ENCODE measurements at places on chromosomes 4 and X.

DNA sequence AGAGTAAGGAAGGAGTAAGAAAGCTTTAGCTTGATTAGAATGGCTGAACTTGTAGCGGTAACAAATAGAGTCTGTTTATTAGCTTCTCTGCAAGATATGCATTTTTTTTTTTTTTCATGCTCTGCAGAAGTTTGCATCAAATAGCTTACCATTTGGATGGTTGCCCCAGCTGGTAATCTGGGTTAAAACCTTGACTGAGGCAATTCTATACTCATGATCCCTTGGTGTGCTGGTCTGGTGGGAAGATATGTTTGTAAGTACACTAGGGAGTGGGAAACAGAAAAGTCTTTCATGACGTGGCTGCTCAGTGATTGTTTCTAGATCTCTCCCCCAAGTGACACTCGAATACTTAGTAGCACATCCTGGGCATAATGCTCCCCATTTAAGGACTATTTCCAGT is 32.1 kb downstream of the SEPTIN11 start:
- DNase-seq: no peak

DNA sequence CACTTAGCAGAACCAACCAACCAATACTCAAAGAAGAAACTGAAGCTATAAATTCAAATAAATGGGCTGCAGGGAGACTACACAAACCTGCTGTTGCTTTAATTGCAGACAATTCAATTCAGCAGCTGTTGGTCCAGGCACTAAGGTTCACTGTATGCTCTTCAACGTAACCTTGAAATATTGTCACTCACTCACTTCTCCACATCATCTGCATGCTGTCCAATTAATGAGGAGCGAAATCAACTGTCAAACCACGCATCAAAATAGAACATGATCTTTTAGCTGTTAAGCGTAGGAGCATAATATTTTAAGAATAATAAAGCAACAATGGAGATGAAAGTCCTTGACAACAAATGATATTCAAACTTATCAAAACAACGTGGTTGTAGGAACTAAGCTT is 17.0 kb downstream of the ENOX2 start:
- no peak for DNase-seq

- no peak for DNase-seq
Observed at GRCh38 chr4:133887723-133888122, 313.9 kb downstream of the PABPC4L start.

GRCh38 chr4:137514406-137515111 is 17.7 kb downstream of the PCDH18 start:
- no peak for DNase-seq

- DNase-seq: no peak
Observed at GRCh38 chrX:69995362-69996112, 54.2 kb downstream of the AWAT2 start.

GRCh38 chrX:789096-789495 is 158.5 kb downstream of the SHOX start:
- no peak for DNase-seq

- DNase-seq: peak; percentile 52
Observed at GRCh38 chrX:118603981-118604380, 108.4 kb downstream of the DOCK11 start.

DNA sequence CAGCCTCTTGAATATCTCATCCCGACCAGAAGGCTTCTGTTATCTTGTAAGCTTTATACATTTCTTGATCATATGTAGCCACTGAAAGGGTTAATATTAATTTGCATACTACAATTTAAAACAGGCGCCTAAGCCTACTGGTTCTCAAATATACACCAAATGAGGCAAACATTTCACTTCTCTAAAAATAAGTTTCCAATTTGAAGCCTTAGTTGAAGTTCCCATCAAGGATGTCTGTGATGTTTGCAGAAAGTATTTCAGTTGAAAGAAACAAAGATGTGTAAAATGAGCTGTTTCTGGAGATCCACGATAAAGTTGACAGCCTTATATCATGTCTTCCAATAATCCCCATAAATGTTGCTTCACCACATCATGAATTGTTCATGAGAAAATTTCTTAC is 70.6 kb downstream of the KIT start:
- no peak for DNase-seq

- DNase-seq: no peak
Observed at GRCh38 chrX:1659664-1660461, 45.0 kb downstream of the ASMT start.

DNA sequence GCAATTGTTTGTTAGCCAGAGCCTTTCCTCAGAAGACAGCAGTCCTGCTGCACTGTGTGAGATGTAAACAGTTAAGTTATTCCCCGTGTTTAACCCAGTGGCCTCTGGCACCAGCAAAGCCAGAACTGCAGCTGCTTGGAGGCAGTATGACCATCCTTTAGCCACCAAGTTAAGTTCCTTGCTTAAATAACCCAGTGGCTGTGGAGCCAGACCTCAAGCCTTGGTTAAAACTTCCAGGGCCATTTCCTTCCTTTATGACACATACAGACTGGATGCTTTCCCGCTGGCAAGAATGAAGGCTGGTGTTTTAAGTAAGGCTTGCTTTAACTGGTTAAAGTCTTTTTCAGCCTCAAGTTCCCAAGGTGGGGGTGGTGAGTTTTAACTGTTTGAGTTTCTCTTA is 379.8 kb downstream of the DCAF12L2 start:
- no peak for DNase-seq

DNA sequence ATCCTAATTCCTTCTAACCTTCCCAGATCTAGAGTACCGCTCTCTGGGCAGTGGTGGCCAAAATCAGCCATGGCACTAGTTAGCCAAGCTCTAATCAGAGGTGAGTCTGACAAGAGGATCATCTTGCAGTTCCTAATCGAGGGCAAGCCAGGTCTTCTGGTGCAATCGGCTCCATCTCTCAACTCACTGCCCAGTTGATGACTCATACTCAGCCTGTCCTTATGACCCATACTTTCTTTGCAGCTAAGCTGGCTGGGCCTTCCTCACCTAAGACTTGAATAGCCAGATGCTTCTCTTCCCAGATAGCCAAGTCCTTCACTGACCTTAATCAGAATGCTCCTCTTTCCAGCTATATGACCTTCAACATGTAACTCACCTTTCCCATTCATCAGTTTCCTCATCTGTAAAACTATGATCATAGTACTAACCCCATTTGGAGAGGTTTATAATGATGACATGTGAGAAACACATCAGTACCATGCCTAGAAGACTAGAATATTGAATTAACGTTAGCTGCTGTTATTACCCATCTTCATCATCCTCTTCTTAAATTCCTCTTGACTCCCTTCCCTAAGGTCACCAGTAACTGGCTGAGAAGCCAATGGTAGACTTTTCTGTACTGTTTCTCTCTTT is 57.1 kb downstream of the RELL1 start:
- DNase-seq: peak; percentile 86

DNA sequence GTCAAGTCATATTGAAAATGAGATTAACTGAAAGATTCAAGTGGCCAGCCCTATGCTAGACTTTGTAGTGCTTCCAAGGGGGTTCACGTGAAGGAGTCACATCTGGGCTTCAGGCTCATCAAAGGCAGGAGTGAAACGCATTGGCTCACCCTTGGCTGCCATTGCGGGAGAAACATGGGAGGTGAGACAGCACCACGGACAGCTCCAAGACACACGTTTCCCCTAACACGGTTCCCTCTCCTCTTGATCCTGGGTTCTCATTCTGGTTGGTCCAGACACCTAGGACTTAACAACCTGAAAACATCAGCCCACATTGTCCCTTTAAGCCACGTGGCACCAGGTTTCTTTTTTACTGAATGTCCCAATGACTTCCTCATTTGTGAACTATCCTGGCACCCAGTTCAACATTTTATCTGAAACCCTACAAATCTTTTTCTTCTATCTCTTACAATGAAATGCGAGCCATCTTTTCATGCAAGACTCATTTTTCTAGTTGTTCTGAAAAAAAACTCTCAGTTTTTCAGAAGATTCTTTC is 279.0 kb upstream of the VCX3A start:
- no peak for DNase-seq

All from RPMI7951 (cell line).